ENCODE measurements at places on chromosomes 1 and 21.

DNA sequence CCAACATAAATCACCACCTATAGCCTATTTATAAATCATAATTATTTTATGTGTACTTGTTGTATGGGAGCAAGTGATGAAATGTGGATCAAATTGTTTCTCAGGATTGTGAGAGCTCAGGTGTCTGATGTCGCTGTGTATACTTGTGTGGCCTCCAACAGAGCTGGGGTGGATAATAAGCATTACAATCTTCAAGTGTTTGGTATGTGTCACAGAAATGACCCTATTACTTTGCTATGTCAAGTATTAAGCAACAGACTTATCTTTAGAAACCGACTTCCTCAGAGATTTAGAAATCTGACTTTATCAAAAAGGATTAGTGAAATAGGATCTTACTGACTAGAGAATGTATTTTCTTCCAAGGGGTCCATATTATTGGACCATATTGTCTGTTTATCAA is 280.9 kb downstream of the TPR start:
- DNase-seq, result peak; percentile 58

DNA sequence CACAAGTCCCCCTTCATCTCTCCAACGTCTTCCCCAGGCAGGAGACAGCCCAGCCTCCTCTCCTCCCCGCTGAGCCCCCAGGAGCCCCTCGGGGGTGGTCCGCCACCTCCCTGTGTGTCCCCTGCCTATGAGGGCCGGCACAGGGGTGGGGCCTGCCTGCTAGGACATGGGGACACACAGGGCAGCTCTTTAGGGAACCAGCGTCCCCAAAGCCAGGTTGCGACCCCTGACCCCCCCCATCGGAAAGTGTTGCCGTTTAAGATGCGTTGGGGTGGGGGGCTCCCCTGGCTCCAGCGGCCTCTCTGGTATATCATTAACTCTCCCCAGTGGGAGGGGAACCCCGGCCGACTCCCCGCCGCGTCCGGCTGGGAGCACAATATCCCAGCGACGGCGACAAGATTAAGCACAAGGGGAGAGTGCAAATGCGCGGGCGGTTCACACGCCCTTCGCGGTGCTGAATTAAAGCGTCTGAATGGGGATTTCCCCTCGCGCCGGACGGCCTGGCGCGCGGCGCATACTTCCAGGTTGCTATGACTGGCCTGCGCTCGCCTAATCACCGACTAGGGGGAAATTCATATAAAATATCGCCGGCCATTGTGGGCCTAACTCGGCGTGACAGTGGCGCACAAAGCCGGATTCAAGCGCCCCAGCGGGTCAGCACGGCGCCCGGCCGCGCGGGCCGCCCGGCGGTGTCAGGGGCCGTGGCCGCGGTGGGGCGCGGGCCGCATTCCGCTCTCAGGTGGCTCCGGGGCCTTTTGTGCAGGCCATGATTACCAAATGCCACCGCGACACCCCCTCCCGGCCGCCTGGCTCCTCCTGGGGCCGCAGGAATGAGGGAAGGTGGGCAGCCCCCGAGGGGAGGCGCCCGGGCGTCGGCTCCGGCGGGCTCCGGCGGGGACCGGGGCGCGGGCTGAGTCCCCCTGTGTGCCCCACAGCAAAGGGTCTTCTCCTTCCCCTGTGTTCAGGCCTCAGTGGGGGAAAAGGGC is 30.9 kb downstream of the WNT3A start:
- DNase-seq, result peak; percentile 9

DNA sequence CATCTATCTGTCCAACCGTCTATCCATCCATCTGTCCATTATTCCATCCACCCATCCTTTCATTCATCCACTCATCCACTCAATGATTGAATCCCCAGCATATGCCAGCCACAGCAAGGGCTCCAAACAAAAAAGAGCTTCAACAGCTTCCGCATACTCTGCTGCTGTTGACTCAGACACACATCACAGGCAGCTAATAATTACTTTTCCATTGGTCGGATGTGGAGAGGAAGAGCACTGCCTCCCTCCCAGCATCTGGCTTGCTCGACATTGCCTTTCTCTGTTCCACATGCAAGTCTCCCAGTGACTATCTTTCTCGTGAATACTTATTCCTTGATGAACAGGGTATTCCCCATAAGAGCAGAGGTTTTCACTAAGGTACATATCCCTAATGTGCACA is 176.5 kb downstream of the HIVEP3 start:
- peak; percentile 88 for DNase-seq

DNA sequence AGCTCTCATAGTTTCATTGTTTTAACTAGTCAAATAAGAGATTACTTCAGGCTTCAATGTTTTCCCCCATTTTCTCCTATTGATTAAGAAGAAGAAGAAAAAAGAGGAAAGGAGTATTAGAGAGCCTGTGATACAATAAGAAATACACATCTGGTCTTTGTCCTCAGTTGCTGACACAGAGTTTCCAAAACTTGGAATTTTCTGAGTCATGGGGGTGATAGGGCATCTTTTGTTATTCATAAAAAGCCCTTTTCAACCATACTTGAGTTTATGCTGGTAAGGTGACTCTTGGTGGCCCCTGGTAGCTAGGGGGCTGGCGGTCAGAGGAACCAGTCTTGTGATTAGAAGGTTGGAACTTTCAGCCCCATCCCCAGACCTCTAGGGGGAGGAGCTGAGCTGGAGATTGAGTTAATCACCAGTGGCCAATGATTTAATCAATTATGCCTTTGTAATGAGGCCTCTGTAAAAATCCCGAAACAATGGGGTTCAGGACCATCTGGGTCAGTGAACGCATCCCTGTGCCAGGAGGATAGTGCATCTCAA is 28.9 kb upstream of the KLF18 start:
- no peak for DNase-seq

- DNase-seq, result peak; percentile 55
These were observed 147.5 kb downstream of the PTPRU start for GRCh38 chr1:29383746-29384371.

GRCh38 chr1:99532276-99532580 is 113.7 kb upstream of the PALMD start:
- DNase-seq, result no peak

GRCh38 chr1:151898519-151898991 is 10.8 kb downstream of the THEM4 start:
- no peak for DNase-seq

DNA sequence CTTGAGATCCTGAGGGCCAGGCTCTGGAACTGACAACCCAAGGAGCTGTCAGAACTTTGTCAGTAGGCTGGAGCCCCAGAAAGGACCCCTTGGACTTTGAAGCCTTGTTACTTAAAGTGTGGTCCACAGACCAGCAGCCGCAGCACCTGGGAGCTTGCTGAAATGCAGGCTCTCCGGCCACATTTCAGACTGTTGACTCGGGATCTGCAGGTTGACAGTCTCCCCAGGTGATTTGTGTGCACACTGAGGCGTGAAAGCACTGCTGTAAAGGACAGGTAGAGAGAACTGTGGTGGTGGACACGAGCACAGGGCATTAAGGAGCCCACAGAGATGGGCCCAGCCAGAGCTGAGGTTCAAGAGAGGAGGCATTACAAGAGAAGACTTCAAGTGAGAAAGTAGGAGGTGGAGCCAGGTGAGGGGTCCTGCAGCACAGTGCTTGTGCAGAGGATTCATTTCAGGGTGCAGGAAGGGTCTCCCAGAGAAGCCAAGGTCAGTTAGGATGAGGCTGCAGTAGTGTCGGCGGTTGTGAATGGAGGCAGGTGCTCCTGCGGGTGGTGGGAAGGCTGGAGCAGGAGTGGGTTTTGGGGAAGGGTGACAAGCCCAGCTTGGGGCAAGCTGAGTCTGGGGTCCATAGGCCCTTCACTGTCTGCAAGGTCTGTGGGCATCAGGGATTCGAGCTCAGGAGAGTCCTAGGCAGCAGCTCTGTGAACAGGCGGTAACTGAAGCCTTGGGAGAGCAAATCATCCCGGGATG is 4.6 kb downstream of the HYI start:
- DNase-seq, result no peak

- no peak for DNase-seq
These were observed 17.8 kb downstream of the COA7 start for GRCh38 chr1:52680353-52680752.

All from fibroblast of skin of scalp (primary cell).